Activated T-helper 1 cell treated with Interleukin-2 at 50 U/mL for 16 hours (primary cell): ENCODE measurements at places on chromosomes 2 and 18.

GRCh38 chr18:62900132-62900883 lies 185.0 kb downstream of the PHLPP1 start:
- DNase-seq, result no peak

- DNase-seq, result no peak
These were observed 41.9 kb upstream of the RAPGEF4 start for GRCh38 chr2:172693529-172694455.

GRCh38 chr18:49013291-49013691 lies 62.5 kb upstream of the SMAD7 start:
- no peak for DNase-seq

GRCh38 chr18:31655354-31655753 lies 29.0 kb downstream of the B4GALT6 start:
- no peak for DNase-seq

DNA sequence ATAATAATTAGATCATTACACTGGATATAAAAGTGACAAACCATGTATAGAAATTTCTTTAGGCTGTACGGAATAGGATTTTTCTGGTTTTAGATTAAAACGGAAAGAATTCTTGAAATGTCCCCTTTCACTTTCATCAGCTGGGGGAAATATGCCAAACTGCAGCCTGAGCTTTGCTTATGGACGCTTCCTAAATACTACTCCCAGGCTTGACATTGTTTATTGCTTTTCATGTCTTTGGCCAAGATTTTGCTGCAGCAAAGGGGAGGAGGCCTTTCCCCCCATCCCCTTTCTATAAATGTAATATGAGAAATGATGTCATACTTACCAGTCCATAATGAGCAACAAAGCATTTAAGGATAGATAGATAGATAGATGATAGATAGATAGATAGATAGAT lies 158.4 kb downstream of the MAP2 start:
- no peak for DNase-seq

DNA sequence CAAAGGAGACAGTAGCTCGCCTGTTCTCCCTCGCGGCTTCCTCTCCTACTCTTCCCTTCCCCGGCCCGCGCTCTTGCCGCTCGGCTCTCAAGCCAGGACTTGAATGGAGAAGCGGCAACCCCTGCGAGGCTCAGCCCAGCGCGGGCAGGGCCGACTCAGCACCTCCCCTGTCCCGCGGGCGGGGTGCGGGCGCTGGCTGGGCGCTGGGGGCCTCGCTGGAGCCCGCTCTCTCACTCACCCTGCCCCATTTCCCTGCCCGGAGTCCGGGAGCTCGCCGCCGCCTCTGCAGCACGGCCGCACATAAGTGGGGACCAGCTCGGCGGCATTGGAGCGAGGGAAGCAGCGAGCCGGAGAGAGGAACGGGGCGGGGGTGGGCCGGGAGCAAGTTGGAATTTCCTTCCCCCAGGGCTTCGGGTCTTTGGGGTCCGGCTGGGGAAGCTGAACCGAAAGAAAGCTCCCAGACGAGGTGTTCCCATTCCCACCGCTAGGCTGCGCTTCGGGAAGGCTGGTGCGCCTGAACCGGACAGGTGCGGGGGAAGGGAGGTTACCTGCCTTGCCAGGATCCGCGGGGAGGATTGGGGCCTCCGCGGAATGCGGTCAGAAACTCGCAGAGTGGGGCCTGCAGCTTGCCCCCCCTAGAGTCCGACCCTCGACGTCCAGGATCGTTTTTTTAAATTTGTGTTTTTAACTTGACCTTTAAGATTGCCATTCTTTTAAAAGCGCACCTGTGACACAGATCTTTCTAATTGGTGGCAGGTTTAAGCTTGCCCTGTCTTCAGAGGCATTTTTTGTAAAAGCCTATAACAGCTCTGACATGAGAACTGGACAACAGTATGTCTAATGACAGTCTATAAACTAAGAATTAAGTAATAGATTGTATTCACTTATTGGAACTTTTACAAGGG lies at the start of gene COBLL1:
COBLL1 (minus strand) TSS at position 105 of the 905 bp plus-strand sequence. CDS start 627 bp downstream, outside the sequence.
- no peak for DNase-seq

DNA sequence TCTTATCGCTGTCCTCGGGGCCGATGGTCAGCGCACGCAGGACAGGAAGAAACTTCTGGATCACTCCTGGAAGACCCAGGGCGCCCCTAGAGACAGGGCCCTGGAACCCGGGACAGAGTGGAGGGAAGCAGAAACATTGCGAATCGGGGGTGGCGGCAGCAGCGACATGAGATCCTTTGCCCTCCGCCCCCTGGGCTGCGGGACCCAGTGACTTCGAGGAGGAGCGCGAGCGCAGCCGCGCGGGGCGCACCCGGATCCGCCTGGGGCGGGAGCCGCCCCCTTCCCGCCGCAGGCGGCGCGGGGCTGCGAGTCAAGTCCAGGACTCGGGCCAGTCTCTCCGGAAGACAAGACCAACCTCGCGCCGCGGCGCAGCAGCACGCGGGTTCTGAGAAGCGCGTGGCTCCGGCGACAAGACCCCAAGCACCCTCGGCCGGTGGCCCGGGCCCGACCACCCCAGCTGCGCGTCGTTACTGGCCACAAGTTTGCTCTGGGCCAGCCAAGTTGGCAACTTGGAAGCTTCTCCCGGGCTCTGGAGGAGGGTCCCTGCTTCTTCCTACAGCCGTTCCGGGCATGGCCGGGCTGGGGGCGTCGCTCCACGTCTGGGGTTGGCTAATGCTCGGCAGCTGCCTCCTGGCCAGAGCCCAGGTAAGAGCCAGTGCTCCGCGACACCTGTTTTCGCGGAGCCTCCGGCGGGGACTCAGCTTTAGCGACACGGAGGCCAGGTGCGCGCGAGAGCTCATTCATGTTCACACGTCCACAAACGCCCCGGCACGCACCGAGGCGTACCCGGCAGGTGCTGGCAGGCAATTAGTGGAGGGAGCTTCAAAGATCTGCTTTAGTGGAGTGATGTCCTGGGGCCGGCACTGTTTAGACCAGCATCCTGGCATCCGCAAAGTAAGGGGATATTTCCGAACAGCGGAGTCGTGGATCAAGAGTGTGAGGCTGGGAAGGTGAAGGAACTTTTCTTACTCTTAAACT lies at the start of gene PTH2R:
PTH2R (plus strand) TSS at position 319 of the 978 bp plus-strand sequence; CDS start at position 571, 252 bp downstream.
- no peak for DNase-seq

DNA sequence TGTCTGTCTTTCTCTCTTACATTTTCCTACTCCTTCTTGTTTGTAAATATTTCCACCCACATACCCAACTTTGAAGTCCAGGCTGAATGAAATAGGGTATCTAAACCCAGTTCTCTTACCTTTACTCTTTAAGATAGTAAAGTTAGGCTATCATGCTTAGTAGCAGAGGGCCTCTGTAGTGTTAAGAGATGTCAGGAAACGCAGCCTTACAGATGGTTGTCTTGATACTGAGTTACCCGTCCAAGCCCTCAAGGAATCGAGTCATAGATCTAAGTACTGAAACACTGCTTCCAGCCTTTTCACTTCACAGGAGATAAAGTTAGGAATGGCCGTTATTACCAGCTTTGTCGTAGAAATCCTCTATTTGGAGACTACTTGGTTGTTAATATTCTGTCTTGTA lies 24.3 kb downstream of the MRPS9 start:
- no peak for DNase-seq

DNA sequence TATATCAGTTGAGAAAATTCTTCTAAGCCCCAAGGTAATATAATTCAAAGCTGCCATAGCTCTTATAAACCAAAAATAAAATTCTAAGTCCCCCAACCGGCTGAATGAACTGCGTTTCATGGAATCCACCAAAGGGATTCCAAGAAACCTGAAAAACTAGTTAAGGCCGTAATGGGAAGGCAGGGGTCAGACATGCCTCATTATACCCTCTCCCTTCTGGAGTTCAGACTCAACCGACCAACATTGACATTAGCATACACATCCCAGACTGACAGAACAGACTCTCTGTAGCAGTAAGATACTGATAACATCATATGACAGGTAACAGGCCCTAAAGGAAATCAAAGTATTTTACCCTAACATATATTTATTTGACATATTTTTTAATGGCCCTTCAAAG lies 31.4 kb upstream of the PHLPP1 start:
- no peak for DNase-seq

DNA sequence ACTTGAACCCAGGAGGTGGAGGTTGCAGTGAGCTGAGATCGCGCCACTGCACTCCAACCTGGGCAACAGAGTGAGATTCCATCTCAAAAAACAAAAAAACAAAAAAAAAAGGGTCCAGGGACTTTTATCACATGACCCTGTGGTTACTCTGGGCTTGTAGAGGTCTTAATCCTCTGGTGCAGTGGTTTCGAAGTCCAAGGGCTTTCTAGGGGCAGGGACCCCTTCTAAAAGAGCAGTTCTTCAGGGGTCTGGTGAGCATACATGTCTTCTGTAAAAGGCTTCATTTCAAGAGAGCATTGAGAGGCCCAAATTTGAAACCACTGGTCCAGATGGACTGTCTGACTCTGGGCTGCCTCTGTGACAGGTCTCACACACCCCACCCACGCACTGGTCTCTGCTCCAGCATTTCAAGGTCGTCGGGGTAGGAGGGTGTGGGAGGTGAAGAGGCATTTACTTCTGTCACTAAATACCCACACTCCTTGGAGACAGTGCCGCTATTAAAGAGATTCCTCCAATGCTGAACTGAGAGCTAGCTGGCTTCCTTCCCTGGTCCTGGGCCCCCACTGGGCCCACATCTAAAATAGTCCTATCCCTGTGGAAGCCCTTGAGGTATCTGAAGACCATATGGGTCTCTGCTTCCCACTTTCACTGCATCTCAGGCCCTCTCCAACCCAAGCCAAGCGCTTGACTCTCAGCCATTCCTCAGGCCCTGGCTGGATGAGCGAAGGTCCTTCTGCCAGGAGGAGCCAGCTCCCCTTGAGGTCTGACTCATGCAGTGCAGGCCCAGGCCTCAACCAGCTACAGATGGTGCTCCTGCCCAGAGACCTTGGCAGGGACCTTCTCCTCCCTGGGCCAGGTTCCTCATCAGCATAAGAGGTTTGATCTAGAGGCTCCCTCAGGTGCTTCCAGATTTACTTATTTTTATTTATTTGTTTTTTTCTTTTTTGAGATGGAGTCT lies 44.8 kb downstream of the PAX8 start:
- DNase-seq, result no peak

DNA sequence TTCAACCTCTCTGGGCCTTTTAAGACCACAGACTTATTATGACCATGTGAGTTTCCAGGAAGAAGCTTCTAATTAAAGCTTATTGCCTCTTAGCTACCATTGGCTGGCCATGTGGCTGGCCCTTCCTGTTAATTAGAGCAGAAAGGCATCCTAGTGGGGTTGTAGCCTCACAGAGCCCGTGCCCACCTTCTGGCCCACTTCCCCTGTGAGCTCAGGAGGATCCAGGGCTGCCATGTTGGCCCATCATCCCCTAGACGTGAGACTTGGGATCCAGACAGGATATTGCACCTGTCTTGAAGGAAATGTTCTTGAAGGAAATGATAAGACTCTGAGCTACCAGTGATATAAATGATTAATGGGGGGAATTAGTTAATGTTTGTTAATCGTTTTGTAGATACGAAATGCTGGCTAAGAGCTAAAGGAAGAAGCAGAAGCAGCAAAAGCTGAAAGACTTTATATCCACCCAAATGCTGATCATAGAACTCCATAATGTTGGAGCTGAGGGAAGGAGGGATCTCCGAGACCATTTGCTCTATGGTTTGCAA lies 255.4 kb downstream of the CLIP4 start:
- DNase-seq, result no peak

DNA sequence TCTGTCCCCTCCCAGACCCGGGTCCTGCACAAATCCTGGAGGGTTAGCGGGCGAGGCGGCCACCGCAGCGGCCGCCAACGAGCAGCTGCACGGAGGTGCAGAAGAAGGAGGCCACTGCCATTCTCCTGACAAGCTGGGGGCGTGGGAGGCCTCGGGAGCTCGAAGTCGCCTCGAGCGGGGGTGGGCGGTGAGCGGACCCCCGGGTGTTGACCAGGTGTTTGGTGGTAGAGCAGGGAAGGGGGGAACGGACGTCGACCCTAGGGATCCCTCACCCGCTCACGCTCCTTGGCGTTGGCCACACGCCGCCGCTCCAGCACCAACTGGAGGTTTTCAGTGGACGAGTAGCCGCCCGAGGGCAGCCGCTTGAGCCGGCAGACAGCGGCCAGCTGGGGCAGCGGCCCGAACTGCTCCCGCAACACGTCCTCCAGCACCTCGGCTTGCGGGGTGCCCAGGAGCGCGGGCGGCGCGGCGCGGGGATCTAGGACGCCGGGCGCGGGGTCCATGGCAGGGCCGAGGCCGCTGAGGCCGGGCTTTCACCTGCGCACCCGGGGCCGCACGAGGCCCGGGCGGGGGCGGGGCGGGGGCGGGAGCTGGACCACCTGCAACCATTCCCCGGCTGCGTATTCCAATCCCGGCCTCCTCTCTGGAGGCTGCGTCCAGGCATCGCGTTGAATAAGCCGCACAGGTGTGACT lies at the start of gene FIGLA:
FIGLA (minus strand) TSS at position 508 of the 693 bp plus-strand sequence; CDS start at position 503, 5 bp downstream.
- no peak for DNase-seq

DNA sequence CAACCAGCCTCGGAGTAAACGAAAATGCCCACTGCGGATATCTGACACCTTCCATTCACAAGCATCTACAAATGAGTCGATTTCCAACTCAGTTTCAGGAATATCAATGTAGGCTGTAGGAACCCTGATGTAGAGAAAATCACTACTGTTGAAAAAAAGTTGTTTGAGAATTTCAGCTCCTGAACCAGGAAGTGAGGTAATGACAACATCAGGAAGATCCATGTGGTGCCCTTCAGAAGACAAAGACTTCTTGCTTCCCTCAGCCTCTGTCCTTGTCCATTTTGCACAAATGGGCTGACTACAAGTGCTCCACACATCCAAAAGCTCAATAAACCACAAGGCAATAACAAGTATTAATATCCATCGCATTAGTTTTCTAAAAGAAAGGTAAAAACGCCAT lies 4.7 kb downstream of the DSEL start:
- no peak for DNase-seq

DNA sequence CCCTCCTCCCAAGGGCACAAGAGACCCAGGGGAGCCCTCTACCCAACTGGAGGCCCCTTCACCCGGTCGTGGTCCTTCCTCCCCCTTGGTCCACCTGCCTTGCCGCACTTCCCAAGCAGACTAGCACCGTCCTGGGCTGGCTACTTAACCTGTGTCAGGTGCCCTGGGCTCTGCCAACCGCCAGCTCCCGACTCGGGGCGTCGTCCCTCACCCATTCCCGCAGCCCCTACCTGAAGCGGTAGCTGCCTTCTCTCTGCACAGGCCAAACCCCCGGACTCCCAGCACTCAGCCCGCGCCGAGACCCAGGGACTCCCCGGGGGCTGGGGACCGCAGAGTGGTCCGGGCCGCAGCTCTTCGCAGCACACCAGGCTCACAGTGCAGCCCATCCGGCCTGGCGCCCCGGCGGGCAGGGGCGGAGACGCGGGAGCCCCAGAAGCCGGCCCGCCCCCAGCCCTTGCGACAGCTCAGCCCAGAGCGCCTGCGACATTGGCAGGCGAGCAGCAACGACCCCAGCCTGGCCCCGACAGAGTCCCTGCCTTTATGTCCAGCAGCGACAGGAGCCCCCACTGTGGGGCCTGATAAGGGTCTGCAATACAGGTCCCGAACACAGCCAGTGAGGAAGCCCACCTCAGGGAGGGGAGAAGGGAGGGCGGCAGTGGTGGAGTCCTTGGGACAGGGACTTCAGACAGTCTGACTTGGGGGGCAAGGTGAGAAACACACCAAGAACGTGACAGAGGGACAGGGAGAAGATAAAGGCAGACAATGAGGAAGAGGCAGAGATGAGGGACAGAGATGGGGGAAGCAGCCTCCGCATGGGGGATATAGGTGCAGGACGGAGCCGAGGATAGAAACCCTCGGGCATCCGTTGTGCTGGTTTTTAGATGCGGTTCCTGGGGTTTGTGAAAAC lies 31.0 kb upstream of the TNS1 start:
- DNase-seq, result no peak
